ENCODE measurements at places on chromosomes 5 and 9. TPM values are rescaled to one million over a fixed set of nuclear protein-coding genes. Genes with fewer than 3 reads are reported as not detected.

The HARS2 gene
- 26.8 TPM for total RNA-seq

The AK8 gene
- 0.50 TPM for total RNA-seq

The ABCA2 gene
- total RNA-seq = 25.9 TPM

The CD72 gene
- total RNA-seq = 4.6 TPM

The SLC23A1 gene
- not detected for total RNA-seq

The TMEM141 gene
- 86.1 TPM for total RNA-seq

DNA sequence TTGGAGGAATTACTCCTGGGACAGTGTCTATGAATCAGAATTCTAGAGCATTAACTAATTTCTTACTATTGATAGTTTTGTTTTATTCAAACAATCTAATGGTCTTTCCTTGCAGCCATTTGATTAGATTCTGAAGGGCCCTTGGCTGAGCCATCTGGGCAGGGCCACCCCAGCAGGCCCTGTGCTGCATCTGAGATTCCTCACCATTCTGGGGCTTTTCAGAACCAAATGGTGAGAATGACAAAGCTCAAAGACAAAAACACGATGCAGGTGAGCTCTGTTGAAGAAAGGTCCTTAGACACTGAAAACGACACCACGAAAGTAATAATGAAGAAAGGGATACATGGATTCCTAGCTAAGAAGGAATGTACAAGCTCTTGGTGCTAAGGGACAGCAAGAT lies 321.0 kb upstream of the IRX4 start:
- no peak for DNase-seq
- H3K27me3 ChIP-seq = no peaks in the 10 kb centered on the region
- peak overlapping the region; percentile 31 for H3K27ac ChIP-seq
- H3K4me1 ChIP-seq = peaks cover 23% of the 10 kb centered on the region
- no peaks in the 10 kb centered on the region for H3K36me3 ChIP-seq
- no peak overlapping the region for H3K4me3 ChIP-seq

DNA sequence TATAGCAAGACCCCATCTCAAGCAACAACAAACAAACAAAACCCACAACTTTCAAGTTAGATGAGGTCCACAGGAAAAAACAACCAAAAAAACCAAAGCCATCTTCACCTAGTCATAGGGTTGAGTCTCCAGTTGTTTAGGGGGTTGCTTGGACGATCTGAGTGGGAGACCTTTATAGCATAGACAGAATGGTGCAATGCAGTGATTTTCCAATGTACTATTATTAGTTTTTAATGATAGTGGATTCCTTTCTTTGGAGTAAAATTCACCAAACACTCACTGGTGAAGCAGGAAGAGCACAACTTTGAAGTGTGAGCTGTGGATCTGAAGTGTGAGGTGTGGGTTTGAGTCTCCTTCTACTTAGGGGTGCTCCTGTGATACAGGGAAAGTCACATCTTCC lies 67.0 kb upstream of the KLF9 start:
- no peaks in the 10 kb centered on the region for H3K27me3 ChIP-seq
- no peak for DNase-seq
- peaks cover 22% of the 10 kb centered on the region for H3K4me1 ChIP-seq
- H3K27ac ChIP-seq = no peak overlapping the region
- no peak overlapping the region for H3K4me3 ChIP-seq

- H3K27me3 ChIP-seq = no peaks in the 10 kb centered on the region
- no peak overlapping the region for H3K27ac ChIP-seq
- no peaks in the 10 kb centered on the region for H3K36me3 ChIP-seq
- DNase-seq = no peak
Measured at GRCh38 chr9:131732061-131732526, 7.8 kb downstream of the RAPGEF1 start.

- no peak overlapping the region for H3K4me3 ChIP-seq
- H3K27me3 ChIP-seq = no peaks in the 10 kb centered on the region
- DNase-seq = no peak
- no peaks in the 10 kb centered on the region for H3K36me3 ChIP-seq
Measured at GRCh38 chr9:130897105-130897751, 616 bp upstream of the QRFP start.

DNA sequence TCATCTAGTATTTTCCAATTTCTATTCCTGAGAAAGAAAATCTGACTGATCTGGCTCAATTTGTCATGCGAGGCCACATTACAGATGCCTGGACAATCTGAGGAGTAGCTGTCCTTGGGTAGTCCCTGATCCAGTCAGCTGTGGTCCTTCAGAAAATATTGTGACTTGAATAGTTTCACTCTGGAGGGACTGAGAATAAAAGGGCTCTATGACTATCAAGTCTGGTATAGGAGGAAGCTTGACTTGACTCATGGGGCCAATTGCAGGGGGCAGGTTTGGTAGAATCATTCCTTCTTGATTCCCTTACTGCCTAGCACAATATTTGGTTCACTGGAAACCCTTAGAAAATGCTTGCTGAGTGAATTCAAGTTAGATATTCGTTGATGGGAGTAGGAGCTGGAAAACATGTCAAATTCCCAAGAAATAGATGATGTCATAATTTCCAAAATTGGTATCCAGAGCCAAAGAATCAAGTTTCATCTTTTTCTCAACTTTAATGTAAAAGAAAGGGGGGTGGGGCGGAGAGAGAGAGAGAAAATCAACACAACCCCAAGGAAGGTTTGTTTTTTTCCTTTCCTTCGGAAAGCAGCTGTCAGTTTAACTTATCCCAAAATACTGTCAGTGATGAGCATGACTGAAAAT lies 32.4 kb upstream of the STX17 start:
- no peak overlapping the region for H3K4me3 ChIP-seq
- no peak overlapping the region for H3K27ac ChIP-seq
- H3K4me1 ChIP-seq = no peaks in the 10 kb centered on the region
- H3K36me3 ChIP-seq = no peaks in the 10 kb centered on the region

- H3K36me3 ChIP-seq = no peaks in the 10 kb centered on the region
- H3K27ac ChIP-seq = no peak overlapping the region
- H3K4me1 ChIP-seq = peaks cover 48% of the 10 kb centered on the region
Measured at GRCh38 chr9:130763331-130764171, 70.0 kb downstream of the EXOSC2 start.

GRCh38 chr5:50702615-50703366 lies 36.4 kb downstream of the PARP8 start:
- H3K4me3 ChIP-seq = no peak overlapping the region
- peak overlapping the region; percentile 91 for H3K27ac ChIP-seq
- no peaks in the 10 kb centered on the region for H3K27me3 ChIP-seq
- H3K36me3 ChIP-seq = no peaks in the 10 kb centered on the region

DNA sequence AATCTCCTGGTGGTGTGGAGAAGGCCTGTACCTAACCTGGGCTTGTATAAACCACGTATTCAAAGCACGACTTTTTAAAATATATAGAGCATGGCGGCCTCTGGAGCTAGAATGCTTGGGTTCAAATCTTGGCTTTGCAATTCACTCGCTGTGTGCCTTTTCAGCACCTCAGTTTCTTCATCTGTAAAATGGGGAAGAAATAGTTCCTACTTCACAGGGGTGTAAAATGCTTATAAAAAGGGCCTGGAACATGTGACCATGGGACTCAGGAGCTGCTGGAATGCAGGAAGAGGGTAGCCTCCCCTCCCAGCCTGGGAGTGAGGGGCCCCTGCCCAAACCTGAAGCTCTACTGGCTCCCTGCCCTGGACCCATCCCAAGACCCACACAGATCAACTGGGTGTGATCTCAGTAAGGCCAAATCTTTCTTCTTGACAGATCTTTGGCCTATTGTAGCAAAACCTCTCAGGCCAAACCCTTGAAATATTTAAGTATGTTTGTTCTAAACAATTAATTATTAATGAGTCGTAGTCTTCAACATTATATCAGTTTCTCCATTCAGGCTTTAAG lies 269.0 kb downstream of the ZSWIM6 start:
- no peak overlapping the region for H3K27ac ChIP-seq
- peaks cover 23% of the 10 kb centered on the region for H3K4me1 ChIP-seq
- peaks cover 3% of the 10 kb centered on the region for H3K27me3 ChIP-seq

DNA sequence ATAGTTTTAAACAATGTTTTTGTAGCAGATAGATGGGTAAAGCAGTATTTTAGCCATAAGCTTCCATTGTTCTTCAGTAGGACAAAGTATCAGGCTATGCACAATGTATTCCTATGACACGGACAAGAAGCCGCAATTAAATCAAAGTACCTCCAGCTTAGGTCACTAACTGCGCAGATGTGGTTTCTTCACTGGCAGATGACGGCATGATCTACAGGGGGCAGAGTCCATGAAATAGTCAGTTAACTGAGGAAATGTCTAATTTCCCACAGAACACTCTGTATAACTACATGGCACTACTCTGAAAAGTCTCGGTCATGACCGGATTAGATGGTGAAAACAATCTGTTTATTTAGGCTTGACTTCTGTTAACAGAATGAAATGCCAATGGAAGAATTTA lies 120.7 kb upstream of the TRPM3 start:
- no peaks in the 10 kb centered on the region for H3K36me3 ChIP-seq
- DNase-seq = no peak
- peaks cover 72% of the 10 kb centered on the region for H3K4me1 ChIP-seq
- H3K4me3 ChIP-seq = no peak overlapping the region
- no peaks in the 10 kb centered on the region for H3K27me3 ChIP-seq

DNA sequence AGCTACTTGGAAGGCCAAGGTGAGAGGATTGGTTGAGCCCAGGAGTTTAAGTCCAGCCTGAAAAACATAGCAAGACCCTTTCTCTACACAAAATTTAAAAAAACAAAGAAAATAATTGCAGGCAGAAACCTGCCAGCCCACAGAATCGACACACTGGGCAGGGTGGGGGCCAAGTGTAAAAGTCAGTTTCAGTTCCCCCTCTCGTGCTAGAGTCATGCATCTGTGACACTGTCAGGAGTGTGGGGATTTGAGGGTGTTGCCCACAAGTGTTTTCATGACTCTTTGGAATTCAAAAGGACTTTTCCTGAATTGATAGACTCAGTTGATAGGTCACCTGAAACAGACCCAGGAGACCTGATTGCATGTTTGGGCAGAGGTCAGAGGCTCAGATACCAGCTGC lies 47.6 kb downstream of the PRRC2B start:
- H3K36me3 ChIP-seq = peaks cover 84% of the 10 kb centered on the region
- DNase-seq = no peak
- peaks cover 31% of the 10 kb centered on the region for H3K4me1 ChIP-seq
- no peak overlapping the region for H3K4me3 ChIP-seq

- no peak overlapping the region for H3K4me3 ChIP-seq
- H3K27me3 ChIP-seq = no peaks in the 10 kb centered on the region
- H3K4me1 ChIP-seq = peaks cover 7% of the 10 kb centered on the region
- no peaks in the 10 kb centered on the region for H3K36me3 ChIP-seq
- 0 out of 2 replicates have a peak overlapping the region, but pooled peaks have one; percentile 38 for H3K27ac ChIP-seq
Measured at GRCh38 chr9:96626912-96627311, 7.3 kb upstream of the CDC14B start.

DNA sequence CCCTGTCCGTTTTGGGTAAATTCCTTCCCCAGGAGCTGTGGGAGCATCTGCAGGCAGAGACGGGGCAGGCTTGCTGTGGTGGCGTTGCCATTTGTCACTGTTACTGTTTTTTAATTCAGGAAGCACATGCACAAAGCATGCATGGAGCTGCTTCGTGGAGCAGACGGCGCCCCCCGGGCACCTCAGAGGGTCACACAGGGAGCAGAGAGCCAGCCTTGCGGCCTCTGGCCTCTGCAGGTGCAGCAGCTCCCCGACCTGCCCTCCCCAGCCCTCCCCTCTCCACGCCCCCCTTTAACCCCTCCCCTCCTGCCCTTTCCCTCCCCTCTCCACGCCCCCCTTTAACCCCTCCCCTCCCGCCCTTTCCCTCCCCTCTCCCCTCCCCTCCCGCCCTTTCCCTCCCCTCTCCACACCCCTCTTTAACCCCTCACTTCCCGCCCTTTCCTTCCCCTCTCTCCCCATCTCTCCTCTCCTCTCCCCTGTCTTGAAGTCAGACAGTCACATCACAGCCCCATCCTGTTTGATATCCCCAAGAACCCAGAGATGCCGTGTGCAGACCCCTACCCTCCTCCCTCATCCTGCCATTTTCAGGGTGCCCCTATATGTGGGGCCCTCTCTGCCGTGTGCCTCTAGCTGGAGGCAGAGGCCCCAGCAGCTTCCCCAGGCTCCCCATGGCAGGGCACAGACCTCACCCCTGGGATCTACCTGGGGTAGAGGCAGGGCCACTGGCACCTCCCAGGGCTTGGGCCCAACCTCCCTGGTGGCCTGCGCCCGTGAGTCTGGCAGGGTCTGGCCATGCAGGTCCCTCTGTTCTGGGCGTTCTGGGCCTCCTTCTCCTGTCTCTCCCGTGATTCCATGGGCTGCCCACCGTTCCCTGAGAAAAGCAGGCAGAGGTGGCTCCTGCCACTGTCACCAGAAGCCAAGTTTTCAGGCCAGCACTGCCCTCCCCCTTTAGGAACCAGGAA lies 29.6 kb upstream of the UBAC1 start:
- peak; percentile 64 for DNase-seq
- no peaks in the 10 kb centered on the region for H3K36me3 ChIP-seq
- H3K4me1 ChIP-seq = peaks cover 23% of the 10 kb centered on the region

DNA sequence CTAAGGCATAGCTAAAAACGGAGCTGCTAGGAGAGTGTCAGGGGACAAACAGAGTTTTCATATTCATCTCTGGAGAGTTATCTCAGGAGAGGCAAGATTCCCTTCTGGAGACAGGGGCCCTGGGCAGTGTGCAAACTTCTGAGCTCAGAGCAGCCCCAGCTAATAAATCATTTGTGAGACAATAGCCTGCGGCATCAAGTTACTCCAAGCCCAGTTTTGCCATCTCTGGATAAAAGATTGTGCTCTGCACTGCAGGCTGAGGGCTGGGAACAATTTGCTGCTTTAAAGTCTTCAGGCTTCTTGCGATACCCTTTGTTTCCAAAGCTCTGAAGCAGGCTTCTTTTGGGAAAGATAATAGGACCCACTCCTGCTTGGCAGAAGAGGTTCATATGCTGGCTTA lies 164.3 kb upstream of the BRINP1 start:
- H3K36me3 ChIP-seq = no peaks in the 10 kb centered on the region
- peaks cover 13% of the 10 kb centered on the region for H3K4me1 ChIP-seq
- no peak overlapping the region for H3K4me3 ChIP-seq
- no peaks in the 10 kb centered on the region for H3K27me3 ChIP-seq
- no peak overlapping the region for H3K27ac ChIP-seq

DNA sequence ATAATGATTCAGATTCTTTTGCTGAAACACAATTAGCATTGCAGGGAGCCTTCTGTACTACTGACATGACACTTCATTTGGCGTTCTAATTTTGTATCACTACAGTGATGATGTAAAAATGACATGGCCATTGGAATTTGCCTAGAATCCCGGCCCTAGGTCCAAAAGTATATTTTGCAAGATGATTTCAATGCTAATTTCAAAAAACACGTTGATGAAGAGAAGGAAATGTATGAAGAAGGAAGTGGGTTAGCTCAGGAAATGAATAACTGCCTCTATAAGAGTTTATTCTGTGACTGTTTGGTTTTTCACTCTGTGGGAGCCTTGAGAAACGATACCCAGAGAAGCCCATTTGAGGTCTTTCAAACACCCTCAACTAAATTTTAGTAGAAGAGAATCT lies 59.3 kb downstream of the OSTF1 start:
- H3K4me1 ChIP-seq = no peaks in the 10 kb centered on the region
- no peak overlapping the region for H3K4me3 ChIP-seq
- no peak overlapping the region for H3K27ac ChIP-seq
- H3K36me3 ChIP-seq = peaks cover 21% of the 10 kb centered on the region
- H3K27me3 ChIP-seq = no peaks in the 10 kb centered on the region

DNA sequence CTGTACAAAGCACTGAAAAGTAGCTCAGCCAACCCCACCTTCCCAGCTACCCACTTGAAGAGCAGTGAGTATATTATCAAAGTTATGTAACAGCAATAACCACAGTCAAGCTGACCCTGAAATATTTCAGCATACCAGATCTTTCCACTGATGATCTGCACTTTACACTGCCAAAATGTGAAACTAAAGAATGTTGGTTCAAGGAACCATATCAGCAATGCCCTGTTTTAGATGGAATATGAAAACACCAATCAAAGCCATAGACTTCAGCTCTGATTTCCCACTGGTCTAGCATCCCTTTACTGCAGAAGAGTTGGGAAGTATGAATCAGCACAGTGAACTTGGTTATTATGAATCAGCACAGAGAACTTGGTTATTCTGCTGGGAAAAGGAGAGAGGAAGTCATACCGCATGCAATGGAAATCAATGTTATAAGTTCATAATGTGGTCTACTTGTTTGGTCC lies 20.0 kb downstream of the CEMIP2 start:
- peak overlapping the region; percentile 14 for H3K27ac ChIP-seq
- H3K4me1 ChIP-seq = peaks cover 78% of the 10 kb centered on the region
- no peaks in the 10 kb centered on the region for H3K27me3 ChIP-seq
